ENCODE measurements at places on chromosomes 3 and 15.

GRCh38 chr3:159260049-159260662 lies 458.3 kb downstream of the MFSD1 start:
- peak; percentile 71 for DNase-seq

DNA sequence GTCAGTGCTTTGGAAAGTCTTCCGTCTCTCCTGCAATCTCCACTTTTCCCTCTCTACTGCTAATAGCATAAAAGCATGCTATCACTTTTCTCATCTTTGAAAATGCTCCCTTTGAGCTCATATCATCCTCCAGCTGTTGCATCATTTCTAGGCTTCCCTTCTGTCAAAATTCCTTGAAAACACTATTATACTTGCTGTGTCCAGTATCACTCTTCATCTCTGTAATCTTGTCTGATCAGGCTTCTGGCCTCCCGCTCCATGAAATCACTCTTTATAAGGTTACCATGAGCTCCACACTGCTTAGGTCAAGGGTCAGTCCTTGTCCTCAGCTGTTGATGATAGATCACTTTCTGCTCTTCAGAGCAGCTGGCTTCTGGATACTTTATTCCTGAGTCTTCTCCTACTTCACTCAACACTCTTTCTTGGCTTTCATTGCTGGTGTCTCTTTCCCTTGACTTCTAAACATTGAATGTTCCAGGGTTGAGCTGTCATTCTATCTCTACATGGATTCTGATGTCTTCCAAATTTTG lies 50.9 kb upstream of the SPTSSB start:
- DNase-seq, result no peak

DNA sequence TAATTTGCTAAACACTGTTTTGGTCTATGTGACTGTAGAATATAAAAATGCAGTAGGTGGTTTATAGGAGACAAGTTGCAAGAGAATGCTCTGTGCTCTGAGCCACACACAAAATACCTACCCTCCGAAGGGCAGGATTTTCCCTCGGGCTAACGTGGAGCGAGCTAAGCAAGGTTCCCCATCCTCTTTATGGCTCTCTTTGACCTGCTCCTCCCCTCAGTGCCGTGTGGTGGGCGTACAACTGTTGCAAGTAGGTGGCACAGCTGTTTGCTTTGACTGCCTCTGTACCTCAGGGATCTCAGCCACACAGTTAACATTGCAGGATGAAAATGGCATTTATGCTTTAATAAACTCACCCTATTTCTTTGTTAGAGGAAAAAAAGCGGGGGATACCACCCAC lies 339.1 kb downstream of the SATB1 start:
- DNase-seq, result no peak

DNA sequence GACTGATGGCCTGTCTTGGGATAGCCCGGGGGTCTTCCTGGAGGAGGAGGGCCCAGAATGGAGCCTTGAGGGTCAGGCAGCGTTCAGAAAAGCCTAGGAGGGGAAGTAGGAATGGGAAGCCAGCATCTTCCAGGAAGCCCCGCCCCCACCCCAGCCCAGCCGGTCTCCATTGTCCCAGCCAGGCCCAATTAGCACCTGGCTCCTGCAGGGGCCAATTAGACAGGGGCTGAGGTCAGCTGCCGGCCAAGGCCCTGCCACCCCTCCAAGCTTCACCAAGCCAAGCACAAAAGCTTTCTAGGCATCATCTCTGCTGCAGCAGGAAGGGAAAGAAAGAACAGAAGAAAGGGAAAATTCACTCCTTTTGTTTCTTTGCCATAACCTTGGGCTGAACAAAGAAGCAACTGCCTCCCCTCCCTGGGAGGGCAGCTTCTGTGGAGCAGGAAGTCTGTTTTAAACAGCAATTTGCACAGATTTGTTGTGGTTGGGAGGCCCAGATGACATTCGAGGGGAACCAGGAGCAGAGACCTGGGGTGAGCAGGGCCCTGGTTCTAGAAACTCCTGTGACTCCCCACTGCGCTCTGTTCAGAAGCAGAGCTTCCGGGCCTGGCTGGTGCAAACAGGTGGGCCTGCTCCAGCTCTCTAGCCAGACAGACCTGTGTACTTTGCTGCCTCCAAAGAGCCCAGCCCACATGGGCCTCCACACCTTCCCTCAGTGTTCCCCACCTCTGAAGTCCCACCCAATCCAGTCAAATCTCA lies 47.7 kb downstream of the CYP11A1 start:
- DNase-seq, result peak; percentile 91

GRCh38 chr3:99128235-99128634 lies 226.7 kb upstream of the DCBLD2 start:
- no peak for DNase-seq

DNA sequence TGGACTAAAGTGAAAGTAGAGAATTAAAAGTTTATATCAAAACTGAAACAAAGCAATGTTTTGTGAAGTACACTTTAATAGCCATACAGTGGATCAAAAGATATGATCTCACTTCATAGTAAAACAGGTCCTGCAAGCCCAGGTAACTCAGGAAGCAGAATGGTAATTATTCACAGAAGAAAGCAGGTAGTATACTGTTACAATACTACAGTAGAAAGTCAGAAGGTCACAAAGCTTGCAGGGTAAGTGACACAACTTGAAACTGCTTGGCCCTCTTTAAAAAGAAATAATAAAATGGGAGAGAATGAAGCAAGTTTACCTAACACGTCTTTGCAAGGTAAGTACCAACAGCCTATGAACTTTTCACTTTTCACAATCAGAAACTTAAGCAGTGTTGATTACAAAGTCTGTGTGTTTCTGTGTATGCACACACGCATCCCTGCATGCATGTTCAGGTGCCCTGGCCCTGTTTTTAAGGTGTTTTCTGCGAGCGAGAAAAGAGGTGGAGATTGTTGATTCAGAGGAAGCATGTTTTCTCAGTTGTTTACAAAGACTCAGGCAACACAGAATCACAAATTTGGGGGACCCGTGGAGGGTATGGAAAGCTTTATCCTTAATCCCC lies at the start of gene NAALADL2:
NAALADL2 (plus strand) TSS at position 221 of the 622 bp plus-strand sequence.
- DNase-seq, result no peak

GRCh38 chr3:154180836-154181691 lies 59.9 kb downstream of the ARHGEF26 start:
- no peak for DNase-seq

DNA sequence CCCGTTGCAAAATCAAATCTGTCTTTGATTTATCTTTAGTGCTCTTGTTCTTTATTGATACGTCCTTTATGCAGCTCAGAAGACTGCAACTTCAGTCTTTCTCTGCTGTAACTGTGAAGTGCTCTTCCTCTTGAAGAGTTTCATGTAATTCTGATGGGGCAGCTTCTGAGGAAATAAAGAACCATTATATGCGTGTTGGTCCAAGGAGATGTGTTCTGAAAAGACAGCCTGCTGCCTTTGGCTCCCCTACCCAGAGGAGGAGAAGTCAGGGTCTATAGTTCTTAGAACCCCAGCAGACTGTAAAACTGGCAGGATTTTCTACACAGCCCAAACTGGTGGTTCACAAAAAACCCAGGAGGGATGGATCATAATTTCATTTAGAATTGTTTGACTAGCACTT lies 22.4 kb upstream of the ABHD10 start:
- DNase-seq, result no peak

GRCh38 chr3:147838652-147839051 lies 429.5 kb downstream of the ZIC1 start:
- no peak for DNase-seq

DNA sequence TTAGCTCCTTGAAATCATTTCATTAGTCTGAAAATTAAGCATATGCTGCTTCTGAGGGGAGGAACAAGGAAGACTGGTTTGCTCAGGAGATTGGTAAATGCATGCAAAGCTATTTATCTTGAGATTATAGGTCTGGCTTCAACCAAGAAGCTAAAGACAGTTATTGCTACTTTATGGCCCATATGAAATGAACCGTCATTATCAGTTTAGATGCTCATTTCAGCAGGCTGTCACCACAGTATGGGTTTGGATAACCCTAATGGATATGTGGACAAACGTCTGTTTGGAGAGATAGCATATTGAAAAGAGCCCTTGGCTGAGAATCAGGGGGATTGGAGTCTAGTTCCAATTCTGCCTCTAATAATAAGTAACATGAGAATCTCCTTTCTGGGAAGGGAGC lies 922.6 kb downstream of the TUSC7 start:
- DNase-seq, result no peak

DNA sequence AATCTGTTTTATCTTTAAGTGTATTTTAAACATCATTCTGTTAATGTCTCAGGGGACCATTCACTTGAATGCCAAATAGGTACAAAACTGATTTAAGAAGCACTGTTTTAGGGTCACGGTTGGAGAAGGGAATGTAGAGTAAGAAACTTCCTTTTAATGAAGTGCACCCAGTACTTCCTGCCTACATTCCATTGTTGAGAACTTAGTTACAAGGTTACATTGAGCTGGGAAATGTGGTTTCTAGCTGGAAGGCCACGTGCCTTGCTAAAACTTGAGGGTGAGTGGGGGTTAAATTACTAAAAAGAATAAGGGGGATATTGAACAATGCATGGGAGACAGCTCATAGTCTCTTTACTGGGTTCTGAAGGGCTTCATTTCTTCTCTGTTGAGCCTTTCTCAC lies 78.3 kb upstream of the TBC1D5 start:
- no peak for DNase-seq

- DNase-seq, result no peak
Observed at GRCh38 chr3:189724356-189724755, 93.2 kb downstream of the TP63 start.

DNA sequence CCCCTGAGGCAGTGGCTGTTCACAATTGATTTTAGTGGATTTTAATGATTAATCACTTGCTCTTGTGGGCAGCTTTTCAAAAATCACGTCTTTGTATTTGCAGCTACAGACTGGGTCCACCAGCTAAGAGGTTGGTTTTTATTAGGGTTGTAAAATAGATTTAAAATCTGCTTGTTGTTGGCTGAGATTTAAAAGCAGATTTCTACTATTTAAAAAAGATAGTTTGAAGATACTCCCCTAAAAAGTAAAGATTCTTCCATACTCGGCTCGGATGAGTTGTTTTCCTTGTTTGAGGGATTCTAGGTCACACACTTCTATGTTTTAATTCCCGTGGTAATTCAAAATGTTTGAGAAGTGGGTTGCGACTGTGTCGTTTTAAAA lies 1.7 kb downstream of the KLHL24 start:
- no peak for DNase-seq

DNA sequence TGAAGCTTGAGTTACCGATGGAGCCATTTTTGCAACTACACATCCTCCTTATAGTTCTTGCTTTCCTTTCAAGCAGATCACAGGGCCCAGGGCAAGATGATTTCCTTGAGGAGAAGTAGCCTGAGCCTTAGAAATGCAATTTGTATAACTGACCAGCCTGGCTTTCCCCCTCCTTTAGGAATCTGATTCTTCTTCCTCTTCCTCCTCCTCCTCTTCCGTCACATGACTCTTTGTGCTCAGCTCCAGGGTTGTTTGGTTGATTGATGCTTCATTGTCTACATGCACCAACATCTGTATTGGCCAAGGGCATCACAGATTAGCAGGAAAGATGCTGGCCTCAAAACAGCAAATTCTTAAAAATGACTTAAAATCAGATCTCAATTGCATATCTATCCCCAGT lies 3.3 kb downstream of the SNAPC5 start:
- no peak for DNase-seq

DNA sequence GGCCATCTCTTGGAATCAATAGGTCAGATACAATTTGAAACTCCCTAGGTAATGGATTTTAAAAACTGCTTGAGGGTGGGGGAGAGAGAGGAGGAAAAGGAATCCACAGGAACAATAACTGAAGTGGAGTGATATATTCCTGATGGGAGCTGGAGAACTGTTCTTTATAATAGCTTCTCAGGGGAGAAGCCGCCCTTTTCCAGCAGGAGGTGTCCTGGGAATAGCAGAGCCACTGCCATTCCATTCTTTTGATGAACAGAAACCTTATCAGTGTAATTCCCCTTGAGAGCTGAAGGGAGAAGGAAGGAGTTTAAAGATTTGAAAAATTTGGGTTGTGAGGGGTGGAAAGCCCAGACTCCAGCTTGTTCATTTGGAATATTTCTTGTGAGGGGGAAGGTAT lies 504.9 kb upstream of the DPH6 start:
- DNase-seq, result peak; percentile 56

DNA sequence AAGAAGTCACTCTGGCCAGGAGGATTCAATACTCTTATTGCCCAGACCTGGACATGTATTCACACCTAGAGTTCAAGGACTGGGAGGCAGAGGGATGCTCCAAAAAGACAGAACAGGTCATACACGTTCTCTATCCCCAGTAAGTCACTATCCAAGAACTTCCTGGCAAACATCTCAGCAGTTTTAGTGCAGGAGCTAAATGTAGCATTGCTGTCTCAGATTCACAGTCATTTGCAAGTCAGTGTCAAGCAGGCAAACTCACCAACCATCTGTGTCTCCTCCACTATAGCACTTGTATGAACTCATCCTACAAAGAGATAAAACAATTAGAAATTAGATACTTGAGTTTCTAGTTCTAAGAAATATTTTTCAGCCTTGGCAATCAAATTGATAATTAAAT lies 38.4 kb downstream of the ABHD17C start:
- no peak for DNase-seq

DNA sequence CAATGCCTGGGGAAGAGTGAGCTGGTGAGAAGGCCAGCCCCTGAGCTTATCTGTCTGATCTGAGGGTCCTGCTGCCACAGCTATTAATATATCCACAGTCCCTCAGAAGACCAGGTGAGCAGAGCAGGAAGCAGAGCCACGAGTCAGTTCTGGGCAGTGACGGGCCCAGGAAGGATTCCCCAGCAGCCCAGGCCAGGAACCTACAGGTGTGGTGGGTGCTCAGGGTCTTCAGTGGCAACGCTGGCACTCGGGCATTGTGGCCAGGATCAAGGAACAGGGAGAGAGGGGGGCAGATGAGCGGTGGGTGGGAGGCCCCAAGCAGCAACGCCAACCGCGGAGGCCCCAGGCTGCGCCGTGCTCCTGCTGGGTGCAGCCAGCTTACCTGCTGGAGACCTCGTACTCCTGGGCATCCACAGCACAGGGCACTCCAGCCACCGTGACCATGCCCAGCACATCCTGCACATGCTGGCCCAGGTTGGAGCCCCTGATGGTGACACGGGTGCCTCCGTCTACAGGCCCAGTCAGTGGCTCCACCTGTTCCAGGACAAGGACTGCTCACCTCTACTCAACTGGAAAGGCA lies 12.3 kb downstream of the PLXNB1 start:
- no peak for DNase-seq

- no peak for DNase-seq
Observed at GRCh38 chr3:171967137-171967783, 72.1 kb upstream of the FNDC3B start.

- DNase-seq, result no peak
Observed at GRCh38 chr15:72472992-72473610, 1.0 kb upstream of the ARIH1 start.

- DNase-seq, result no peak
Observed at GRCh38 chr15:41900526-41901380, 6.9 kb upstream of the SPTBN5 start.

GRCh38 chr3:183287301-183287971 lies 34.4 kb downstream of the B3GNT5 start:
- DNase-seq, result no peak

All from endodermal cell (in vitro differentiated cells).